ENCODE measurements at places on chromosomes 16 and 17.

GRCh38 chr17:65130832-65131231 is 6.3 kb upstream of the RGS9 start:
- DNase-seq = no peak

GRCh38 chr17:29018788-29019474 is 13.1 kb upstream of the SEZ6 start:
- no peak for DNase-seq

DNA sequence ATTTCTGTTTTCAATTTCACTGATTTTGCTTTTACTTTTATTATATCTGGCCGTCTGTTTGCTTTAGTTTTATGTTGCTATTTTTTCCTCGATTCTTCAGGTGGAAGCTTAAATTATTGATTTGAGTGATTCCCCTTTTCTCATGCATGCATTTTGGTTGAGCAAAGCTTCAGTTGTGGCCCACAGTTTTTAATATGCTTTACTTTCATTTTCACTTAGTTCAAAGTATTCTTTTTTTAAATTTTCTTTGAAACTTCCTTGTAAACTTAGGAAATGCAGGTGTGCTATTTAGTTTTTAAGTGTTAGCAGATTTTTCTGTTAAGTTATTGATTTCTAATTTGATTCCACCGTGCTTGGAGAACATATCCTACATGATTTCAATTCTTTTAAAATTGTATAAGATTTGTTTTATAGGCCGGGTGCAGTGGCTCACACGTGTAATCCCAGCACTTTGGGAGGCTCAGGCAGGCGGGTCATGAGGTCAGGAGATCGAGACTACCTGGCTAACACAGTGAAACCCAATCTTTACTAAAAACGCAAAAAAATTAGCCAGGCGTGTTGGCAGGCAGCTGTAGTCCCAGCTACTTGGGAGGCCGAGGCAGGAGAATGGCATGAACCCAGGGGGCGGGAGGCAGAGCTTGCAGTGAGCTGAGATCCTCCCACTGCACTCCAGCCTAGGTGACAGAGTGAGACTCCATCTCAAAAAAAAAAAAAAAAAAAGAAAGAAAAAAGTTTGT is 531.2 kb downstream of the KIF2B start:
- no peak for DNase-seq

GRCh38 chr17:4582101-4582501 is 2.2 kb upstream of the SMTNL2 start:
- DNase-seq = peak; percentile 81

DNA sequence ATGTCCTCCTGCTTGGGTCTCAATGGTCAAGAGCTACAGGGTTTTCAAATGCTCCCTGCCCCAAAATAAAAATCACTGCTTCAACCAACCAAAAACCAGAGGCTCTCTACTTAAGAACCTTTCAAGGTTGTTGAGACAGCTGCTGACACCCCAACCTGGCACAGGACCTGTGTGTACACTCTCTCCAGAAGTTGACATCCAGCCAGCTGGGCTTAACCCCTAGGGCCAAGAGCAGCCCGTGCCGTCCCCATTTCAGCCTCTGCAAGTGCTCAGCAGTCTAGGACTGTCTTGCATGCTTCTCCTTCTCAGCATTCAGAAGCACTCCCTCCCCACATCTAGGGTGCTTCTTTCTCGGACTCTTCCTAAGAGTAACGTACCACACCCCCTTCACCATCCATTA is 59.0 kb upstream of the TRAP1 start:
- DNase-seq = no peak

DNA sequence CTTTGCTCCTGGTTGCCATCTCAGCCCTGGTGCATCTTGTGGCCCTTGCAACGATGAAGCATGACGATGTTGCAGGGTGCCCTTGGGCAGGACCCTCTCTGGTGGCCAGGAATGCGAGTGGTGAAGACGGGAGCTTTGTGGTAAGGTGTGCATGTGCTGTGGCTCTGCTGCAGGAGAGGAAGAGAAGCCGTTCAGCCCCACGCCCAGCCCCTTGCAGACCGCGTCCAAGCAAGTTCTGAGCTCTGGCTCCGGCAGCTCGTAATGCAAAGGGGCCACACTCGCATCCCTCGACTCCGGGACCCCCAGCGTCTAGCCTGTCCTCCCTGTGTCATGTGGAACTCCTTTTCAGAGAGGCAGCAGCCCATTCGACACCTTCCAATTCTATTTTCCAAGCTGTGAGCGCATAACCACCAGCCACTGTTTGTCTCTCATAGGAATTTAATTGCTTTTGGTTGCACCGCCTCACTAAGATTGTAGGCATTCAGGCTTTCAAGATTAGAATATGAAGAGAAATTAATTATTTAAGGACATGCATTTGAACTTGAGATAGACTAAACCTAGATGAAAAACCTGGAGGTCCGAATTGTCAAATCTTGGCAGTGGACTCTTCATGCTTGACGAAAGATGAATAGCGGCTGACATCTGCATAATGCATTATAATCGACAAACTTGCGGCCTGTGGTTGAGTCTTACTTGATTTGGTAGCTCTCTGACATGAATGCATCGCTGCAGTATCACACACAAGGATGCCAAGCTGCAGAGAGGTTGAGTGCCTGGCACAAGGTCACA is 21.1 kb upstream of the KCNG4 start:
- no peak for DNase-seq

DNA sequence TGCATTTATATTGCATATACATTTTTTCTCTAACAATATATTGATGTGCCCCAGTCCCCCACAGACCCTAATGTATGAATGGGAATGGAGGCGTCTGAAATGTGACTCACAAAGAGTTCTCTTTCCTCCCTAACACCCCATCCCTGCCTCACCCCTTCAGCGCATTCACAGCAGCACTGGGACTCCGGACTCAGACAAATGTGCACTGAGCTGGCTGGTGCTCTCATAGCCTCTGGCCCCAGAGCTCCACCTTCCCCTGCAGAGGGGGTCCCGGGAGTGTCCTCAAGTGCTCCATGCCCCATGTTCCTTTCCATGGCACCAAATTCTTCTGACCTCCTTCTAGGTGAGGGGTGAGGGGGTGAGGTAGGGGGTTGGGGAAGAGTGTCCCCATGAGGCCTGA is 20.6 kb downstream of the NPTX1 start:
- DNase-seq = no peak

DNA sequence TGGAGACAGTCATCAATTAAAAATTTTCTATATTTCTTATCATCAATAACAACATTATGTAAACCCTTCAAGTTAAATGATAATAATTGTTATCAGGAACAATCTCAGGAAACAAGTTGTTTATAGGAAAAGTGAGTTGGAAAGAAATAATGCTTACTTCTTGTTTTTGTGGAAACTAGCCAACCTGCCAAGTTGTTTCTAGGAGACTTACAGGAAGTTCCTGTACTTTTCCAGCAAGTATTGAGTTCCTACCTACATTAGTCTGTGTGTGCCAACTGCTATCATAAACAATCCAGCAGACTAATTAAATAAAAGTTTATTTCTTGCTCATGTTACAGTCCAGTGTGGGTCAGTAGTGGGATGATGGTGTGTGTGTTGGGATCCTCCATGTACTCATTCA is 1.6 kb upstream of the CCL14 start:
- no peak for DNase-seq

- no peak for DNase-seq
Observed at GRCh38 chr17:73393381-73393780, 81.6 kb upstream of the CDC42EP4 start.
